ENCODE measurements at places on chromosomes 1 and 21. TPM values are rescaled to one million over a fixed set of nuclear protein-coding genes. Genes with fewer than 3 reads are reported as not detected.

The LHX8 gene
- polyA plus RNA-seq: not detected

The RPRD2 gene
- 21.6 TPM for polyA plus RNA-seq

- H3K36me3 ChIP-seq: no peaks in the 10 kb centered on the region
- peak overlapping the region; percentile 37 for H3K4me3 ChIP-seq
- peak overlapping the region; percentile 71 for H3K27ac ChIP-seq
- peaks cover 42% of the 10 kb centered on the region for H3K4me1 ChIP-seq
- DNase-seq: no peak
These were observed 3.0 kb upstream of the SDE2 start for GRCh38 chr1:226001963-226002666.

DNA sequence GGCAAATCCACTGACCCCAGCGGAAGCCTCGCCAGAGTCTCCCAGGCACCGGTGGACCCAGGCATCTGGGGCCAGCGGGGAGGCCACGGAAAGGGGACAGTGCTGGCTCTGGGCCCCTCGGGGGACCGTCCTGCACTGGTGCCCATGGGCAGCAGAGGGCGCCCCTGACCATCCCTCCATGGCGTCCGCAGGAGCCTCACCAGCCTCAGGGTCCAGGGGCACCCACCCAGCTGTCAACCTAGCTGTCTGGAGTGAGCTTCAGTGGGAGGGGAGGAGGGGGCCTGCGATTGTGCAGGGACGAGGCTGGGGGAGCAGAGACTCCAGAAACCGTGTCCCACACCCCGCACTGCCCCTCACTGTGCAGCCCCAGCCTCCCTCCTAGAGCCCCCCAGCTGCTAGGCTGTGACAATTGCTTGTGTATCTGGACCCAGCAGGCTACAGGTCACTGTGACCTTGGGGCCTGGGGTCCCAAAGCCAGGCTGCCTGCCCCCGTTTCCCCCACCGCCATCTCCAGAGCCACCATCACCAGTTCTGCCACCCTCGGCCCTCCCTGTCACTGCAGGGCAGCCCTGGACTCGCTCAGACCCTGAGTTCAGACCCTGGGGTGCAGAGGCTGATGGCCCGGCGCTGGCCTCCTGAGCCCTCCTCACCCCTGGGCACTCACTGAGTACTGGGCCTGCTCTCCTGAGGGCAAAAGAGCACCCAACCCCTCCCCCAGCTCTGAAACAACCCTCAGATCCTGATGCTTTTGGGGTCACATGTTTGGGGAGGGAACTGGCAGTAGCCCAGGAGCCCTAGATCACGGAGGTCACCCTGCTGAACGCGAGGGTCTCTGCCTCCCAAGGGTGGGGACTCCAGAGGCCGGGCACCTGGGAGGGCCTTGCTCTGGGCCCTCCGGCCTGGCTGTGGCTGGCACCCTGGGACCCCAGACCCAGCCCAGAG lies 10.6 kb upstream of the COL6A1 start:
- peaks cover 5% of the 10 kb centered on the region for H3K27me3 ChIP-seq
- H3K27ac ChIP-seq: no peak overlapping the region
- no peak for DNase-seq
- H3K36me3 ChIP-seq: no peaks in the 10 kb centered on the region

DNA sequence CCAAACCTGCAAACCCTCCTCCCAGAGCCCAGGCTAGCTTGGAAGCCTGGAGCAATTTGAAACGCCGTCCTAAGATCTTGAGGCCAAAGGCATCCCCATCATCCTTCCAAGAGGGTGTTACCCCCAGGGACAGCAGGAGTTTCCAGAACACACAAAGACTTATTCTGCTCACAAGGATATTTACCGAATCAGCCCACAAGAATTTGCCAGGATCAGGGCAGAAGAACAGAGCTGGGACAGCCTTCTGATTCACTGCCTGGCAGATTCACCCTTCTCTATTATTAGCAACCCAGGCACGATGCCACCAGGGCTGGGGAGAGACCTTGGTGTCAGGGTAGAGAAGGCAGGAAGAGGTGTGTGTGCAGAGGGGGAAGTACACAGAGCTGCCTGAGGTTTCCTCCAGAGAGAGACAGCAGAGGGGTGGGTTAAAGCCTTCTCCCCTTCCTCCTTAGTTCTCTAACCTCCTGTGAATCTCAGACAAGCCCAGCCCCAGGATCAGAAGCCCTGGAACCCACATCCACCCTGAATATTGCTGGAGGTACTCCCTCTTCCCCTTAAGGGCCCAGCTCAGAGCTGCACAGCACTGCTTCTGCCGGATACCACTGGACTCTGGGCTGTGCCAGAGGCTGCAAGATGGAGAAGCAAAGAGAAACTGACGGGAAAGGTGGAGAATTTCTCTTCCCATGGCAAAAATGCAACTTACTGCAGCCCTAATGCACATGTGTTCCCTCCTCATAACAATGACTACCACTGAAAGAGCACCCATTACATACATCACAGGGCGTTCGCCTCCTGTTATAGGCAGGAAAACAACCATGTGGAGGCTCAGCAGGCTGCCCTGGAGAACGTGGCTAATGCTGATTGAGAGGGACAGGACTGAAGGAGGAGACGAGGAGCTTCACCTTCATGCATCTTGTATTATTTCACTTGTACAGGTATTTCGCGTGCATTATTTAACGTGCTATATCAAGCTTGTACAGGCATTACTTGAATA lies 61.8 kb downstream of the ITPKB start:
- H3K36me3 ChIP-seq: peaks cover 2% of the 10 kb centered on the region
- H3K27ac ChIP-seq: peak overlapping the region; percentile 42
- no peaks in the 10 kb centered on the region for H3K27me3 ChIP-seq
- H3K4me1 ChIP-seq: peaks cover 65% of the 10 kb centered on the region
- DNase-seq: no peak
- H3K4me3 ChIP-seq: peak overlapping the region; percentile 25

GRCh38 chr1:162279136-162279498 lies 97.5 kb downstream of the SPATA46 start:
- H3K36me3 ChIP-seq: no peaks in the 10 kb centered on the region
- DNase-seq: no peak
- H3K4me3 ChIP-seq: no peak overlapping the region

DNA sequence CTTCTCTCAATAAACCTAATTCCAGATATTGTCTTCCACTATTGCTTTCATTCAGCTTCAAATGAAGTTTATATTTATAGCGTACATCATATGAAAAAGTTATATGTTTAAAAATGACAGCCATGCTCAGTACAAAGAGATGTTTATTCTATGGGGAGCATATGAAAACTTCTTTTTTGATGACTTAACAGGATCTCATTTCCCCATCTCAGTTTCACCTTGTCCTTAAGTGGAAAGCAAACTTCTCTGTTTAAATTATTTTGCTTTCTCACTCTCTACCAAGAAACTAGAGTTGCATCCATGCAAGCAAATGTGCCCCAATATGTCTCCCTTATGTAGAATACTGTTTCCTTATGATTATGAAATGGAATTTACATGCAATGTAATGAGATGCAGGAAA lies 799.5 kb upstream of the RGS18 start:
- H3K36me3 ChIP-seq: no peaks in the 10 kb centered on the region
- H3K4me1 ChIP-seq: no peaks in the 10 kb centered on the region
- no peak for DNase-seq
- no peak overlapping the region for H3K4me3 ChIP-seq
- H3K27ac ChIP-seq: no peak overlapping the region

GRCh38 chr1:7128293-7128692 lies 343.0 kb downstream of the CAMTA1 start:
- no peak for DNase-seq
- no peak overlapping the region for H3K27ac ChIP-seq
- peaks cover 2% of the 10 kb centered on the region for H3K27me3 ChIP-seq
- H3K4me1 ChIP-seq: no peaks in the 10 kb centered on the region
- H3K4me3 ChIP-seq: no peak overlapping the region

- DNase-seq: no peak
- H3K27me3 ChIP-seq: no peaks in the 10 kb centered on the region
- no peak overlapping the region for H3K27ac ChIP-seq
- H3K4me1 ChIP-seq: no peaks in the 10 kb centered on the region
- H3K4me3 ChIP-seq: no peak overlapping the region
These were observed 7.9 kb upstream of the EXOSC10 start for GRCh38 chr1:11107599-11107998.

- H3K36me3 ChIP-seq: no peaks in the 10 kb centered on the region
- no peaks in the 10 kb centered on the region for H3K4me1 ChIP-seq
- H3K27me3 ChIP-seq: no peaks in the 10 kb centered on the region
- H3K27ac ChIP-seq: no peak overlapping the region
- H3K4me3 ChIP-seq: no peak overlapping the region
- no peak for DNase-seq
These were observed 378 bp upstream of the F13B start for GRCh38 chr1:197067457-197067818.

DNA sequence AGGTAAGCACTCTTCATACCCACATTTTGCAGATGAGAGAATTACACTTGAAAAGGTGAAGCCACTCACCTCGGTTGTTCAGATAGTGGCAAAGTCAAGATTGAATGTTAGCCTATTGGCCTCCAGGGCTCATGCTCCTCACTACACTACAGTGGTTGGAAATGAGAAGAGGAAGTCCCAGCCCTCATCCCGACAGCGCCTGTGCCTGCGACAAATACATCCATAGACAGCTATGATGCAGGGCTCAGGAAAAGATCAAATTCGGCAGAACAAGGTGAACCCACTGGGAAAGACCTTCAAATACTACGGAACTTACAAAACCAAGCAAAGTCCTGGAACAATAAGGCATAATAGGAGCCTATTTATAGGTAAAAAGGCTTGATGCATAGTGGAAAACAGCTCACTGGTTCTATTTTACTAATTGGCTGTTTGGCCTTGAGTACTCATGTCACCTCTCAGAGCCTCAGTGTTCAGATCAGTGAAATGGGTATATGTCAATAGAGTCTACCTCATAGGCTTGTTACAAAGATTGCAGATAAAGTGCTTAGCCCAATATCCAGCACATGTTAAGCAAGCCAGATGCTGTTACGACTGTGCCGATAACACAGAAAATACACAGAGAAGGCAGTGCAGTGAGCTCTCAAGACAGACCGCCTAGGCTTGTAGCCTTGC lies 3.5 kb downstream of the SPOCD1 start:
- DNase-seq: no peak
- peaks cover 1% of the 10 kb centered on the region for H3K27me3 ChIP-seq
- no peak overlapping the region for H3K4me3 ChIP-seq
- H3K4me1 ChIP-seq: no peaks in the 10 kb centered on the region
- H3K36me3 ChIP-seq: no peaks in the 10 kb centered on the region

- no peaks in the 10 kb centered on the region for H3K36me3 ChIP-seq
- no peak overlapping the region for H3K27ac ChIP-seq
- no peak for DNase-seq
- no peak overlapping the region for H3K4me3 ChIP-seq
These were observed 16.4 kb downstream of the PPP2R5A start for GRCh38 chr1:212301580-212301979.

DNA sequence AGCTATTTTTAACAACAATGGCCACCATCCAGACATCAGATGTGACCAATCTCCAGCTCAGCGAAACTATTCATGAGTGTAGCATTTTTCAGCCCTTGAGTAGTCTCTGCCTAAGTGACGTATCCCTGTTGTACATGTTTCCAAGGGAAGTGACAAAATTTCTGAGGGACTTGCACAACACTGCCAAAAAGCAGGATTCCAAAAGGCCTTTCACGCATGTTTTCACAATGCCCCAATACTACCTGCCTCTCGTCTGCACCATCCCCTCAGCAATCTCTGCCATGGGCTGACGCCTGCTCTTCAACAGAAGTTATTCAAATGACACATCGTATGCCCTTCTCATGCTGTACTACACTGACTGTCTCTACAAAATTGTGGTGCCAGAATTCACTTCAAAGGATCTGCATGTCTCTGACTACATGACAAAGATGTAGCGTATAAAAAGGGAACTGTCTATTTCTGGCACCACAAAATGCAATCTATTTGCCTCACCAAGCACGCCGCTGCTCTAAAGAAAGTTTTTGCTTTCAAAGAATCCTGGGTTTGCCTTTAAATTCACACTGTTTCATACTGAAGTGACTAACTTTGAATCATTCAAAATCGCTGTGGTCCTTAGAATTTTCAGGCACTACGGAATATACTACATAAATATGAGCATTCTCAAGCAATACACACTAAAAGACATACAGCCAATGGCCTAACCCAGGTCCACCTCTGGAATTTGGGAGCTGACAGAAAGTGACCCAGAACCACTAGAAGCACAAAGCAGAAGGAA lies 32.9 kb downstream of the JAK1 start:
- no peaks in the 10 kb centered on the region for H3K36me3 ChIP-seq
- no peak overlapping the region for H3K4me3 ChIP-seq
- H3K27ac ChIP-seq: no peak overlapping the region
- peaks cover 9% of the 10 kb centered on the region for H3K4me1 ChIP-seq
- H3K27me3 ChIP-seq: no peaks in the 10 kb centered on the region
- no peak for DNase-seq

DNA sequence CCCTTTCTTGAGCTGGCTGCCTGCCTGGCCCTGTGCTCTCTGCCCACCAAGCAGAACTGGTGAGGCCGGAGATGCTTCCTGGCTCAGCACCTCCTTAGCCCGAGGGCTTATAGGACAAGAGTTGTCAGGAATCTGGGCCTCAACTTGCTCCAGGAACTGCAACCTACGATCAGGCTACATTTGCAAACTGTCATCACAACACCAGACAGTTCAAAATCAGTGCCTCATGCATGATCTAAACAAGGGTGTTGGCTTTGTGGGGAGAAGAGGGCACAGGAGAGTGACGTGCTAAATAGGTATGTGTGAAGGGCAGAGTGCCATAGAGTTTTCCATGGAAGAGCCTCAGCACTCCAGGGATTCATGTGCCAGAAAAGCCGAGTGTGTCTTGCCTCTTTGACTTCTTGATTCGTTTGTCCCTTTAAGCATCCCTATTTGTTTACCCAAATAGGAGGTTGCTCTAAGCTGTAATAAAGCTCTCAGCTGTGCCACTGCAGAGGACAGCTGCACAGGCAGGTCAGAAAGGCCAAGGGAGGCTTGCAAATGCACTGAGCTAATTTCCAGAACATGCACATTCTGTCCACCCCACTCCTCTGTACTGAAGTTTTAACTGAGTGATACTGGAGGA lies 30.2 kb upstream of the NEK2 start:
- H3K4me3 ChIP-seq: no peak overlapping the region
- H3K36me3 ChIP-seq: no peaks in the 10 kb centered on the region
- H3K4me1 ChIP-seq: no peaks in the 10 kb centered on the region
- DNase-seq: no peak
- no peaks in the 10 kb centered on the region for H3K27me3 ChIP-seq
- no peak overlapping the region for H3K27ac ChIP-seq

GRCh38 chr1:98733782-98734112 lies 72.2 kb downstream of the SNX7 start:
- no peaks in the 10 kb centered on the region for H3K4me1 ChIP-seq
- DNase-seq: no peak
- no peaks in the 10 kb centered on the region for H3K36me3 ChIP-seq
- no peaks in the 10 kb centered on the region for H3K27me3 ChIP-seq
- H3K27ac ChIP-seq: no peak overlapping the region
- no peak overlapping the region for H3K4me3 ChIP-seq

DNA sequence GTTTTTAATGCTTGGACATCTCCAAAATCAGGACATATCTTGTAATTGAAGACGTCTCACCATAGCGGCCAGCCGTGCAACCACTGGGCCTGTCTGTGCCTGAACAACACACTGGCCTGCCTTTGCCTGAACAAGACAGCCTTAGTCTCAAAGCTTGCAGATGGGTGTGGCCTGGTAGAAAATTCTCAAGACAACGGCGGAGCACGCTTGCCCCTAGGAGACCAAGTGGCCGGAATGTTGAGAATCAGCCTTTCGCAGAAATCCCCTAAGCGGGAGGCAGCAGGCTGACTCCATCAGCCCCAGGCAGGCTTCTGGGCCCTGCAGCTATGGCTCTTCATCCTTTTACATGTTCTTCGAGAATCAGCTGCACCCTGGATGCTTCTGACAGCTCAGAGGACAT lies 98.0 kb upstream of the C1orf174 start:
- H3K36me3 ChIP-seq: no peaks in the 10 kb centered on the region
- no peak overlapping the region for H3K27ac ChIP-seq
- H3K4me3 ChIP-seq: no peak overlapping the region
- H3K27me3 ChIP-seq: no peaks in the 10 kb centered on the region
- H3K4me1 ChIP-seq: no peaks in the 10 kb centered on the region
- DNase-seq: no peak
